Fibroblast of skin of left biceps (primary cell): ENCODE measurements at places on chromosomes 2 and 18.

GRCh38 chr2:3125761-3126130, 251.9 kb downstream of the EIPR1 start:
- DNase-seq, result no peak

- DNase-seq, result no peak
These were observed 22.7 kb downstream of the MPPE1 start for GRCh38 chr18:11885278-11885947.

DNA sequence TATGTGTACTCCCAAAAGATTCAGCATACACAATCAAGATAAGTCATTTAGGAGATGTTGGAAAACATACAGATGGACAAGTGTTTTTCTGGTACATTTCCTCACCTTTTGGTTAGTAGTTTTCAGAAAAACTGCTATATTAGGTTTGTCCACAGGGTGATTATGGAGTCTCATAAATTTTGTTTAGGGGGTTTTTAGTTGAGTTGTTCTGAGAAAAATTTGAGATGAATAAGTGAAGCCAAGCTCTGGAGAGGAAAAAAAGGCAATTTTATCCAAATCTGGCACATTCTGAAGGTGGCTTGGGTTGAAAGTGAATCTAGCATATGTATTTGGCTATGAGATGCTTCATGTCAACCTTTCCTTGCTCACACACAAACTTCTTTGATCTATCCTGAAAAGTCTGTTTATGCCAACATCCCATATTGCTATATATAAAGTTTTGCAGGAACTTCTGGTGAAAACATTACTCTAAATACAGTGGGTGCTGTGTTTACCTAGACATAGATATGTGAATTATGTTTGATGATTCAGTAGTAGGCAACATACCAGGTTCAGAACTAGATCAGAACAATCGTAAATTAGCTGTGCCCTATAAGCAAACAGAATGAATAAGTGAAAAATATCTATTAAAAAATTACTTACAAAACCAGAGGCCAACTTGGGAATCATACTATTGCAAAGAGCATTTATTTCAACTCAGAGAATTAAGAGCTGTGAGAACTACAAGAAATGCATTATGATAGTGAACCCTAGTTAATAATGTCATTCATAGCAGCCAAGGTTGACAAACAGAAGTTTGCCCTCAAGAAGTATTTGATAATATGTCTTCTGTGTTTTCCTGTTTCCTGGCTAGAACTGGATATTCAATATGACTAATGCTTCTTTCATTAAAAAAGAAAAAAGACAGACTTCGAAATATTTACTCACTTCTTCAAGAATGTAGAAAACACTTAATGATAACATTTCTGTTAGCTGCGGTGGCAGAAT, 552.0 kb downstream of the IRS1 start:
- no peak for DNase-seq

- no peak for DNase-seq
These were observed 12.1 kb downstream of the AMER3 start for GRCh38 chr2:130767408-130767775.

- no peak for DNase-seq
These were observed 124.6 kb downstream of the RTP5 start for GRCh38 chr2:241994086-241994485.

DNA sequence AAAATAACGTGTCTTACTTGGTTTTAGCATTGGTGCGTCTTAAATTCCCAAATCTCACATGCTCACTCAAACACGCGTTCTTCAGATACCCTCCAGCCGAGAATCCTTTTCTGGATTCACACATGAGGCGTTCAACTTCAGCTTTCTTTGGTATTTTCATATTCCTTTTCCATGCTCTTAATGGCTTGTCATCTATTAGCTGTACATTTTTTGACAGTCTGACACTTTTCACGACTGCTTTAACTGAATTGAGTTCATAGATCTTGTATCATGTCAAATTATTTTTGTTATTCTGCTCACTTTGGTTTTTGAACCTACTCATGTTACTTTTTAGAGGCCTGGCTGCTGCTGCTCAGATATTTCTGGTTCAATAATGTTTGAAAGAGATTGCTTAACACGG, 59.0 kb downstream of the INPP5D start:
- no peak for DNase-seq

DNA sequence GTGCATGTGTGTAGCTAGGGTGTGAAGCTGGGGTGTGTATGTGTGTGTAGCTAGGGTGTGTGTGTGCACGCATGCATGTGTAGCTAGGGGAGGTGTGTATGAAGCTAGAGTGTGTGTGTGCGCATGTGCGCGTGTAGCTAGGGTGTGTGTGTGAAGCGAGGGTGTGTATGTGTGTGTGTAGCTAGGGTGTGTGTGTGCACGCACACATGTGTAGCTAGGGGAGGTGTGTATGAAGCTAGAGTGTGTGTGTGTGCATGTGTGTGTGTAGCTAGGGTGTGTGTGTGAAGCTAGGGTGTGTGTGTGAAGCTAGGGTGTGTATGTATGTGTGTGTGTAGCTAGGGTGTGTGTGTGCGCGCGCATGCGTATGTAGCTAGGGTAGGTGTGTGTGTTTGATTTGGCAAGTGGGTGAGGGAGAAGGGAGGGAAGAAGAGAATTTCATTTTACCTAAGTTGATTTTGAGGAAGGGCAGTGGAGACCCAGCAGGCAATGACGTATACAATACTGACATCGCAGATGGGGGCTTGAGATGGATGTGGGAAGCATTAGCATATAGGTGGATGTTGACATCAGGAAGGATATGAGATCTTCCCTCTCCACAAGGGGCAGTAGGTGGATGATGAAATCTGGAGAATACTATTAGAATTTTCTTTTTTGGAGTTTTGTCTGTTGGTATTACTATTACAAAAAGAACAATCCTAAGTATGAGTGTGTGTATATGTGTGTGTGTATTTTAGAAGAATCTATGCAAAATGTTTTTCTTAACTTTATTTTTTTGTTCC, 70.7 kb downstream of the PRELID3A start:
- DNase-seq, result no peak

- DNase-seq, result no peak
These were observed 10.6 kb downstream of the FARP2 start for GRCh38 chr2:241366678-241367077.

DNA sequence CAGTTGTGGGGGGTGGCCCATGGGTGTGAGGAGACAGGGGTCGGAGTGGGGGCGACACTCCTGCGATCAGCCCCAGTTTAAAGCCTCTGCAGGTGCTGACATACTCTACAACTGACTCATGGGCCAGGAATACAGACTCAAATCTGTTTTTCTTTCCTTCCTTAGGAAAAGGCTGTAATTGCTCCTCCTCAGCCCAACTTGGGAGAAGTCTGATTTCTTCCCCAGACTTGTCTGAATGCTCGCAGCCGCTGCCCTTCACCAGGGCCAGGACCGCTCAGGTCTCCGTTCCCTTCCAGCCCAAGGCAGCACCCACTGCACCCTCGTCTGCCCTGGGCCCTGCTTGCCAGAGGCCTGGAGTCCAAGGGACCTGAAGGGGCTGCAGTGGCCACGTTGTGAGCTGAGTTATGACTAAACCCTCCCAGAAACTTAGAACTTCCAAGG, 41.3 kb downstream of the RHOB start:
- DNase-seq, result no peak
